ENCODE measurements at places on chromosomes 11 and 22.

GRCh38 chr11:59102259-59102765, 4.7 kb upstream of the FAM111B start:
- peak; percentile 29 for DNase-seq

GRCh38 chr22:27231266-27231665, 570.3 kb downstream of the MN1 start:
- DNase-seq: no peak

DNA sequence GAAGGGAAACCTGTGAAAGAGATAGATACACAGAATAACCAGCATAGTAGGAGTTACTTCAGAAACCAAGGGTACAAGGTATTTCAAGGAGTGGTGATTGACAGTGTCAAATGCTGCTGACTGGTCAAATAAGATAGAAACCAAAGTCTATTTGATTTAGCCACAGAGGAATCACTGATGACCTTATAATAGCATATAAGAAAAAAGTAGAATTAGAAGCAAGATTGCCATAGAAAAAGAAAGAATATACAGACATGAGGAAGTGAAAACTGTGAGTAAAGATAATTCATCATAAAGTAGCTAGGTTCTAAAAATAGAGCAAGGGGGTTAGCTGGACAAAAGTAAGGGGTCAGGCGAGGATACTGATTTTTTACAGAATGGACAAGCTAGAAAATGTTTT, 14.2 kb downstream of the ZBTB44 start:
- DNase-seq: no peak

DNA sequence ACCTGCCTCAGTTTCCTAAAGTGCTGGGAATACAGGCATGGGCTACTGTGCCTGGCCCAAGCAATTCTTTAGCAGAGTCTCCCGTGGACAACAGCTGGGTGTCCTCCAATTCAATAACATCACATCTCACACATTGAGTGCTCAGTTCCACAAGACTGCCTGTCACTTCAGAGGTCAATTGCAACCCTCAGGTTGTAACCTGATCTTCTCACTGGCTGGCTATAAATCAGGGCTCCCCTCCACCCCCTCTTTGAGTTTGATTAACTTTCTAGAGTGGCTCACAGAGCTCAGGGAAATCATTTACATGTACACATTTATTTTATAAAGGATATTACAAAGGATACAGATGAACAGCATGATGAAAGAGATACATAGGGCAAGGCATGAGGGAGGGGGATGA, 68.1 kb downstream of the MCHR1 start:
- no peak for DNase-seq

DNA sequence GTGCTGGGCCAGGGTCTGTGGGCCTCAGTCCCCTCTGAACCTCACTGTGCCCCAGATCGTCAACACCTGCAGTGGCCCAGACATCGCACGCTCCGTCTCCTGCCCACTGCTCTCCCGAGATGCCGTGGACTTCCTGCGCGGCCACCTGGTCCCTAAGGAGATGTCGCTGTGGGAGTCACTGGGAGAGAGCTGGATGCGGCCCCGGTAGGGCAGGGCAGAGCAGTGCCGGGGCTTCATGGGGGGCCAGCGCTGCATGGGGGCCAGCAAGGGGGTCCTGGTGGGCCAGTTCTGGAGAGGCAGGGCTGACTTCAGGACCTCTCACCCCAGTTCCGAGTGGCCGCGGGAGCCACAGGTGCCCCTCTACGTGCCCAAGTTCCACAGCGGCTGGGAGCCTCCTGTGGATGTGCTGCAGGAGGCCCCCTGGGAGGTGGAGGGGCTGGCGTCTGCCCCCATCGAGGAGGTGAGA, 16.3 kb downstream of the EPS8L2 start:
- no peak for DNase-seq

DNA sequence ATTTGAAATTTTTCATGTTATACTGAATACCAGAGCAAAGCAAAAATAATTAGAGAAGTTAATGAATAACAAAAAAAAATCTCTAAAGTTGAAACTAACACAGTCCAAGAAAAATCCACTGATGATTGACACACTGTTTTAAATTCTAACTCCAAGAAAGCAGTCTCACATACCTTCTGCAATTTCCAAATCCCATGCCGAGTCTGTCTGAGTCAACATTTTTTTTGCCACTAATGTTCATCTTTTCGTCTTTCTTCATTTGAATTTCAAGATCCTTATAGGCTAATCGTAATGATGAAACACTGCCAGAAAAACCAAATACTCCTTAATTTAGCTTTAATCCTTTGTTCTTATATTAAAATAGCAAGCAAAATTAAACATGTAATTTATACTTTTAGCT, 39.5 kb downstream of the ARFGAP3 start:
- DNase-seq: no peak

- no peak for DNase-seq
Observed at GRCh38 chr11:17736930-17737817, 2.6 kb downstream of the KCNC1 start.

DNA sequence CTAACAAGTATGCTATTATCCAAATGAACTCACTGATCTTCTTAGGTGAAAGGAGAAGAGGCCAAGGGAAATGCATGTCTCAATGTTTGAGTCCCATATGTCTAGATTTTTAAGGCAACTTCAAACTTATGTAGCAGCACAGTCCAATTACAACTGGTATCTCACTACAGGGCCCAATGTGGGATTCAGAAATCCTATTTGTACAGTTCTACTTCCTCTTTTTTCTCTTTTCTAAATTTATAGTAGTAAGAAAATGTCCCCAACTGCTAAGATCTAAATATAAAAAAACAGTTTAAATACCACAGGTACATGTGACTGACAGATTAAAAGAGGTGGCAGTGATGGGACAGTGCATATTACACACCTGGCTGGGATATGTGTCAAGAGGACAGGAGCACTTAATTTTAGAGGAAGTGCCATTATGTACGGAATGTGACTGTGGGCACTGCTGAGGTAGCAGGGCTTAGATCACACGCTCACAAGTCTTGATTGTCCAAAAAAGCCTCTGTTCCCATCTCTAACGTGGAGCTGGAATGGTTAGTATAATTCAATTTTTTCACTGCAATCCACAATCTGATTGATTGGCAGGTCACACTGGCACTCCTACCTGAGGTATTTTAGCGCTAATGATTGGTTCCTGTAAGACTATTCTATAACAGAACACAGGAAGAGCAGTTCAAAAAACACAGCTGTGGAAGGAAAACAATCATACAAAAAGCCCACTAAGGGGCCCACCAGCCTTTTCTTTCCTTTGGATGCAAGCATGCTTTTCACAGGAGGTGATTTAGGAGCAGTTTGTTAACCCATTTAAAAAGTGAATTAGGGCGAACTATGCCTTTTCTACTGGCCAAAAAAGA, 34.6 kb downstream of the APOL5 start:
- no peak for DNase-seq

- DNase-seq: no peak
Observed at GRCh38 chr11:67113231-67113721, 5.8 kb upstream of the KDM2A start.

DNA sequence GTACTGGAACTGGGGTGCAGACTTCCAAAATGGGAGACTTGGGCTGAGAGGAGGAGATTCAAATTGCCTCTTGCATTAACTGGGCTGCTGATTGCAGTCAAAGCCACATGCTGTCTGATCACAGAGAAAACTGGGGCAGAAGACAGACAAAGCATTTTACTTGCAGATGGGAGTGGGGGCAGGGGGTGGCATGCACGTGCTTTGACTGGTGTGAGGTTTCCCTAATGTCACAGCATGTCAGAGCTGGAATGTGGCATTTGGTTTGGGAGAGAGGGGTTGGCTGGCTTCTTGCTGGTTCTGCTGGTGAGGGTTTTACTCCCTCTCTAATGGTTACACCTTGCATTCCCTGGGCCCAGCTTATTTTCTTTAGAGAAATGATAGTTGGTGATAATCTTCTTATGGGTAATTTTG, 2.9 kb downstream of the TUB start:
- no peak for DNase-seq

DNA sequence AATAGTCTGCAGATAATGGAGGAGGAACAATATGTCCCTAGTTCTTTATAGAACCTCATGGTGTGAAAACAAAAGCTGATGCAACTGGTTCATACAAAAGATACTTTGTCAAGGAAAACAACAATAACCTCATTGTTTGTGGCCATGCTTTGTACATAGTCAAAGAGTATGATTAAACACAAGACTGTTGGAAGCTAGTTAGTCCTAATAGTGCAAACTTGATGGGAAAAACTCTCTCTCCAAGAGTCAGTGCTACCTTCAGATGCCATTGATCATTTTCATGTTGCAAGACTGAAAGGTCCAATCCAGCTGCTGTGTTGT, 20.1 kb upstream of the PLAAT2 start:
- no peak for DNase-seq
